ENCODE measurements at places on chromosomes 16 and 17.

DNA sequence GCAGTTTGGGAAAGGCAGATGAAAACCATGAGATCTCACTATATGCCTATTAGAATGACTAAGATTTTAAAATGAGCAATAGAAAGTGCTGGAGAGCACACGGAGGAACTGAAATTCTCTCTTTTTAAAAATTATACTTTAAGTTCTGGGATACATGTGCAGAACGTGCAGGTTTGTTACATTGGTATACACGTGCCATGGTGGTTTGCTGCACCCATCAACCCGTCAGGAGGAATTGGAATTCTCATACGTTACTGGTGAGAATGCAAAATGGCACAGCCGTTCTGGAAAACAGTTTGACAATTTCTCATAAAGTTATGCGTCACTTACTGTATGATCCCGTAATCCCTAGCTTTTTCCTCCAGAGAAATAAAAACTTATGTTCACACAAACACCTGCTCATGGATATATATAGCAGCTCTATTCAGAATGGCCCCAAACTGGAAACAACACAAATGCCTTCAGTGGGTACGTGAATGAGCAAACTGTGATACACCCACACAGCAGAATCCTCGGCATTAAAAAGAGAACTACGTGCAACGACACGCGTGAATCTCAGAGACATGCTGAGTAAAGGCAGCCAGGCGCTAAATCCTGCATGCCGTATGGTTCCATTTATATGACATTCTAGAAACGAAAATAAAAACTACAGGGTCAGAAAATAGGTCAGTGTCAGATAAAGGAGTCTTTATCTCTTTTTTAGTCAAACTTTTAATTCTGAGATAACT, 11.8 kb downstream of the PIK3R6 start:
- DNase-seq = no peak

GRCh38 chr17:13725288-13725990, 123.7 kb upstream of the HS3ST3A1 start:
- DNase-seq = no peak

- no peak for DNase-seq
These were observed 16.0 kb downstream of the MAP2K6 start for GRCh38 chr17:69430488-69430887.

- DNase-seq = no peak
These were observed 55.9 kb downstream of the FOXL1 start for GRCh38 chr16:86634292-86634691.

GRCh38 chr17:72715906-72716572, 376.4 kb downstream of the SLC39A11 start:
- no peak for DNase-seq

- DNase-seq = no peak
These were observed 491 bp downstream of the IST1 start for GRCh38 chr16:71895679-71896365.

DNA sequence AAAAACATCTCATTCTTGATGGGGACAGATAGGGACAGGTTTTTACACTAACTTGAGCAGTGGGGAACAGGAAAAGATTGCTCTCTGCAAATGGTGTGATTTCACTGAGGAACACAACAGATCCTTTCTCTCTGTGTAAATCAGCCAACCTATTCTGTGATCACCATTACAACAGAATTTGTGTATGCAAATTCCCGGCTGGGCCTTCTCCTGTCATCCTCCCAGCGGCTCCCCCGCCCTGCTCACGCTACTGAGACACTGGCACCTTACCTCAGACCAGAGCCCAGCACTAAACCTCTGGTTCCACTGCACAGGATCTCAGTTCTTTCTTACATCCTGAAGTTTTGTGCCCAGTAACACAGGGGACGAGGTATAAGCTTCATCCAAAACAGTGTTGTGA, 97.0 kb upstream of the FA2H start:
- no peak for DNase-seq

DNA sequence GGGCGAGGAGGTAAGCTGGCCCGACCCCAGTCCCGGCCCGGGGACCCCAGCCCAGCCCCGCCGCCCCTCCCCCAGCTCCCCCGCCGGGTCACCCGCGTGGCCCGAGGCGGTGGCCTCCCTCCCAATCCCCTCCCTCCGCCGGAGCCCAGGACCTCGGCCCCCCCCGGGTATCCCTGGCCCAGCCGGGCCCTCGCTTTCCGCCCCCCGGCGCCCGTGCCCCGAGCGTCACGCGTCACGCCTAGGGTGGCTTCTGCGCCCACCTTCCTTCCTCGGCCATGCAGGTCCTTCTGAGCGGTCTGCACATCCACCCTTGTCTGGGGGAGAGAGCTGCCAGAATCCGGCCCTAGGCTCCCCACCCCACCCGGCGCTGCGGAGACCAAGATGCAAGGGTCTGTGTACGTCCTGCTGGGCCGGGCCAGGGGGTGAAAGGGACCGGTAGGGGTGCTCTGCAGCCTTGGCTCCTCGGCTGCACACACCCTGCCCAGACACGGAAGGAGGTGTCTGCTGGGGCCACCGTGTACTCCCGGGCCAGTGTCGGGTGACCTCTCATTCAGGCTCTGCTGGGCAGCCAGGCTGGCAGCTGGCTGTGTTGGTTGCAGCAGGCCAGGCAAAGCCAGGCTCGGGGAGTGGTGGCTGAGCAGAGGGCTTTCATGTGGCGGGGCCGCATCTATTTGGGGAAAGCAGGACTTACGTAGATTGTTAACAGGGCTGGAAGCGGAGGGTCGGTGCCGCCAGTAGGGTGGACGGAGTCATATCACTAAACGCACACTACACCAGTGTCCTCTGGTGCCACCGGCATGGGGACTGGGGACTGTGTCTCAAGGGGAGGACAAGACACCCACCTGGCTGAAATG, 754 bp downstream of the RAB11FIP4 start:
- no peak for DNase-seq

DNA sequence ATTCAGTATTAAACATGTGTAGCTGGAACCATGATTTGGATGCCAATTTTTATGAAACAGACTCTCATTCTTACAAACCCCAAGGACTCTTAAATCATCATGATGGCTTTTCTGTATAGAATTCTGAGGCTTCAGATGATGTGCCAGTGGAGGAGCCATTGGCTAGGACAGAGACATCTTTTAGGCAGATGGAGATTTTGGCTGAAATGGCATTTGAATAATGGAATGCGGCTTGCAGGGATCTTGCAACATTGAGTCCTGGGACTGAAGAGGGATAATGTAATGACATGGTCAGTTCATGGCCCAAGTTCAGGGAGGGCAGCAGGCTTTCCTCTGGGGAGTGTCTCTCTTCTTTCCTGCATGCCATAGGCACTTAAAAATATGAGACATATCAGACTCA, 172.4 kb downstream of the ABCA8 start:
- DNase-seq = no peak

GRCh38 chr17:81396722-81397313, 1.6 kb downstream of the BAHCC1 start:
- no peak for DNase-seq

DNA sequence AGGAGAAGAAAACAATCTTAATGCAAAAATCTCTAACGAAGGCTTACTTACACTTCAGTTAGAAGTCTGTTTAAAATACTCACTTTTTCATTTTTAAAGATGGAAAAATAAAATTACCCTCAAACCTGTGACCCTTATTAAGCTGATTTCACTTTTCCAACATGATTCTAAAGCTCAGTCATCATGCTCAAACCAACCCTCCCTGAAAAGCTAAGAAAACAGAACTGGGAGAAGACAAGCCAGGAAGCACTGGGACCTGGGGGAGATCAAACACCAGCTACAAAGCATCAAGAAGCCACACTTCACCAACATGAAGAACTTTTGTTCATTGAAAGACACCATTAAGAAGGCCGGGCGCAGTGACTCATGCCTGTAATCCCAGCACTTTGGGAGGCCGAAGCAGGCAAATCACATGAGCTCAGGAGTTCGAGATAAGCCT, 88.8 kb downstream of the LITAF start:
- no peak for DNase-seq

GRCh38 chr17:236641-237405, 55.4 kb upstream of the DOC2B start:
- no peak for DNase-seq

DNA sequence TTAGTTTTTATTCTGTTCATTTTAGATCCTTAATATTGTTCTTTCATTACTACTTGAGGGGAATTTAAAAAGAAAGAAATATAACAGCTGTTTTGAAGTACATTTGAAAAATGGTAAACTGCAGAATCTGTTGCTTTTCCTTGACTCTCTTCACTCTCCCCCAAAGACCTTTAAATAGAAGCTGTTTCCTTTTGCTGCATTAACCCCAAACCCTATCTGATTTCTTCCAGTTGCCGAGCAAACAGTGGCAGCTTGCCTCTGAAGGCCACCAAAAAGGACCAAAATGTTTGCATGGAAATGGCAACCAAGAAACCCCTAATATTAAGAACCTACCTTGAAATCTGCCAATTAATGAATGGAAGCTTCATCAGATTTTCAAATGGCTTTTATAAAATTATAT, 37.1 kb downstream of the PRKCA start:
- DNase-seq = no peak

- DNase-seq = peak; percentile 75
These were observed 146.8 kb downstream of the CLEC16A start for GRCh38 chr16:11091021-11091785.

All from stimulated activated CD8-positive, alpha-beta memory T cell treated with anti-CD3 and anti-CD28 coated beads, Interleukin-15, amount 100 ng/mL, for 48 hours (primary cell).